ENCODE measurements at places on chromosomes 5 and 9.

GRCh38 chr9:115229496-115229895, 111.5 kb upstream of the TNC start:
- DNase-seq = peak; percentile 74

GRCh38 chr5:370311-370958, 48.9 kb downstream of the AHRR start:
- DNase-seq = no peak

GRCh38 chr5:42250-42649, 49.7 kb upstream of the PLEKHG4B start:
- peak; percentile 29 for DNase-seq

GRCh38 chr5:137753691-137754187, 424 bp downstream of the HNRNPA0 start:
- no peak for DNase-seq

- peak; percentile 16 for DNase-seq
Observed at GRCh38 chr9:34809504-34810186, 99.7 kb upstream of the CCL21 start.

GRCh38 chr9:133640580-133641395, 4.6 kb downstream of the DBH start:
- no peak for DNase-seq

DNA sequence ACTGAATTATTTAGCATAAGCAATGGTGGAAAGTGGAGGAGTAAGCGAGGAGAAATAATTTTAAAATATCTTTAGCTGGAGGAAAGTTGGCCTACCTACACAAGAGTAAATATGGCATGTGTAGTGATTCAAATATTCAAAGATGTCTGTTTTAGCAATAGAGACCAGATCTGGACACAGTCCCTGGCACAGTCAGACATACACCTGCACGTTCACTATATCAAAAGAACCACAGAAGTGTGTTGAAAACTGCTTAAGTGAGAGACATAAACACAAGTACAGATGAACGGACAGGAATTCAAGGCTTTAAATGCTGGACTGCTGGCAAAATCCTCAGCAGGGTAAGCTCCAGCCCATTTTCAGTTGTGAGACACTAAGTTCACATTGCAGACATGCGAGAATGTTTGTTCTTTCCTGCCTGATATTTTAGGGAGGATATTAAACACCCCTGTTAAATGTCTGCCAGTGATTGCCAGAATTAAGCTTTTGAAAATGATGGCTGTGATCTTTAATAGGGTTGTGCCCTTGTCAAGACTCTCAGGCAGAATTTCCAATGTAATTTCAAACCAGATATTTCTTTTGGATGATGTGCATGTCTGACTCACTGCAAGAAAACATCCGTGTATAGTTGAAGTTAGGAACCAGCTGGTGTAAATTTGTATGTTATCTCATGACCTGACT, 810.6 kb downstream of the TLE4 start:
- no peak for DNase-seq

- no peak for DNase-seq
Observed at GRCh38 chr5:148565148-148565547, 89.2 kb downstream of the HTR4 start.

GRCh38 chr5:9564752-9565151, 18.9 kb upstream of the SEMA5A start:
- no peak for DNase-seq

DNA sequence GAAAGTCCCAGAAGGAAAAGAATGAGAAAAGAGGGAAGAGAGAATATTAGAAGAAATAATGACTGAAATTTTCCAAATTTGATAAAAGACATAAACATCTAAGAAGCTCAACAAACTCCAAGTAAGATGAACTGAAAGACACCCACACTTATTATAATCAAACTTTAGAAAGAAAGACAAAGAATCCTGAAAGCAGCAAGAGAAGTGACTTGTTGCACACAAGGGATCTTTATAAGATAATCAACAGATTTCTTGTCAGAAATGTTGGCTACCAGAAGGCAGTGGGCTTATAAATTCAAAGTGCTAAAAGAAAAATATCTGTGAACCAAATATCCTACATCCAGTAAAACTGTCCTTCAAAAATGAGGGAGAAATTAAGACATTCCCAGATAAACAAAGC, 49.0 kb upstream of the FNIP1 start:
- no peak for DNase-seq

DNA sequence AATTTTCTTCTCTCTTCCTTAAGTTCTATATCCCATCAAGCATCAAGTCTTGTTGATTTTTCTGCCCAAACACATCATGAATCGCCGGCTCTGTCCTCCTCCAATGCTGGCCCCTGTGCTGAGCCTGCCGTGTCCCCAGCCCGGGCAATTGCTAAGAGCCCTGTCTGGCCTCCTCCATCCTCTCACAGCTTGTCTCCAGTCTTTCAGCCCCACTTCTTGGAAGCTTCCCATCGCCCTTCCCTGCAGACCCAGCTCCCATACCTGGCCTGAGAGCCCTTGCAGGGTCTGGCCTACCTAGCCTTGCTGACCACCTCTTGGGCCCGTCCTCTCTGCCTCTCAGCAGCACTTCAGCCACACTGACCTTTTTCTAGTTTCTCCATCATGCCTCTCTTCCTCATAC, 61.9 kb downstream of the COL15A1 start:
- DNase-seq = no peak

DNA sequence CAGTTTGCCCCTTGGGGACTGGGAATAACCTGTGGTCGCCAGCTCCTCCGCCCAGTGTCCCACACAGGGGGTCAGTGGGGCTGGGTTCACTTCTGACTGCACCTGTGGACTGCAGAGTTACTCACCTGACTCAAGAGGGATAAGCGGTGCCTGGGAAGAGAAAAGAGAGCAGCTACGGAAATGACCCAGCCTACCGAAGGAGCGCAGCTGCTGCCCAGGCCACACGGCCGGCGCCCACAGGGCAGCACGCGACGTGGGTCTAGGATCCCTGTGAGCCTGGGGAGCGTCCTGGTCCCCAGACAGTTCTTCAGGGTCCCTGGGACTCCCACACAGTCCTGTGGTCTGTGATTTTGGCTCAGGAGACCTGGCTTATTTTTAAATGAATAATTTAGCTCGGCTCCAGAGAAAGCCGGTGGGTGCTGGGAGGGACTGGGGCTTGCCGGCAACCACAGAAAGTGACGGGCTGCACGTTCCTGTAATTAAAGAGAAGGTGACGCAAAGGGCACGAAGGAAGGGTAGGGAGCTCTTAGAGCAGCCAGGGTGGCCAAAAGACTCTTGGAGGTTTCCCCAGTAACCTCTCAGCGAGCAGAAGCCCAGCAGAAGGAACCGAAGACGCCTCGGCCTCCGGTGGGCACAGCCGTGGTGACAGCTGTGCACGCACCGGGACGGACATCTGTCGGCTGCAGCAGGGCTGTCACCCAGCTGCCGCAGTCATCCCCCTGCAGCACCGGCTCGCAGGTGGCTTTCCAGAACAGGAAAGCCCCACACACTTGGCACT, 97.5 kb upstream of the FCN2 start:
- DNase-seq = no peak

DNA sequence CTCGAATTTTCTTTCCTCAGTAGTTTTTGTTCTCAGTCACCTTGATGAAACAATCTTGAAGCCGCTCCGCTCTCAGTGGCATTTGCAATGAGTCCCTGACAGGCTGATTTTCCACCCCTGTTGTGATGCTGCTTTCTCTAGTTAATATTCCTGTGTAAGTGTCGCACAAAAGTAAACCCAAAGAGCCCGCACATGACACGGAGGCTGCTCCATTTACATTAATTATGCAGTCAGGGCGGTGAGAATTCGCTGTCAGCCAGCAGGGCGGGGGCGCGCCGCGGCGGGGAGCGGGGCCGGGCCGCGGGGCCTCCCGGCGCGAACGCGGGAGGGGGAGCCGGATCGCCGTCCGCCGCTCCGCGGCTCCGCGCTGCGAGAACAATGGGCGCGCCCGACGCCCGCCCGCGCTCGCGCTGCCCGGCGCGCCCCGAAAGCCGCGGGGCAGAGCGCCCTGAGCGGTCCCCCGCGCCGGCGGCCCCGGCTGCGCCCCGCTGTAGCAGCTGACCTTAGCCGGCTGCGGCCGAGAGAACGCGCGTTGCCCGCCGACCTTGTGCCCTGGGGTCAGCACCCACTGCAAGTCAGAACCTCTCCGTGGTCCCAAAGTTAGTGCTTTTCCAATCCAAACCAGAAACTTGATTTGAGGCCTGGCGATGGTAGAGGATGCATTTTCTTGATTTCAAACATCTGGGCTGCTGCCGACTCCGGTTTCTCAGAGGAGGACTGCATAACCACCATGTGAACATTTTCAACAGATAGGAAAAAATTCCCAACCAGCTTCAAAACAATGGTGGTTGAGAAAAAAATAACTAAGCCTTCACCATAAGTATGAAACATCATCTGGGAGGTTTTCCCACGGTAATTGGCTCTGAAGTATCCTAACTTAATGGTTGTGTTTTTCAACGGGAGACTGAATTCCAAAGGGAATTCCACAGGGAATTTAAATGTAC, 142.6 kb downstream of the PBX3 start:
- no peak for DNase-seq

GRCh38 chr5:136446565-136446964, 81.2 kb upstream of the TRPC7 start:
- no peak for DNase-seq

DNA sequence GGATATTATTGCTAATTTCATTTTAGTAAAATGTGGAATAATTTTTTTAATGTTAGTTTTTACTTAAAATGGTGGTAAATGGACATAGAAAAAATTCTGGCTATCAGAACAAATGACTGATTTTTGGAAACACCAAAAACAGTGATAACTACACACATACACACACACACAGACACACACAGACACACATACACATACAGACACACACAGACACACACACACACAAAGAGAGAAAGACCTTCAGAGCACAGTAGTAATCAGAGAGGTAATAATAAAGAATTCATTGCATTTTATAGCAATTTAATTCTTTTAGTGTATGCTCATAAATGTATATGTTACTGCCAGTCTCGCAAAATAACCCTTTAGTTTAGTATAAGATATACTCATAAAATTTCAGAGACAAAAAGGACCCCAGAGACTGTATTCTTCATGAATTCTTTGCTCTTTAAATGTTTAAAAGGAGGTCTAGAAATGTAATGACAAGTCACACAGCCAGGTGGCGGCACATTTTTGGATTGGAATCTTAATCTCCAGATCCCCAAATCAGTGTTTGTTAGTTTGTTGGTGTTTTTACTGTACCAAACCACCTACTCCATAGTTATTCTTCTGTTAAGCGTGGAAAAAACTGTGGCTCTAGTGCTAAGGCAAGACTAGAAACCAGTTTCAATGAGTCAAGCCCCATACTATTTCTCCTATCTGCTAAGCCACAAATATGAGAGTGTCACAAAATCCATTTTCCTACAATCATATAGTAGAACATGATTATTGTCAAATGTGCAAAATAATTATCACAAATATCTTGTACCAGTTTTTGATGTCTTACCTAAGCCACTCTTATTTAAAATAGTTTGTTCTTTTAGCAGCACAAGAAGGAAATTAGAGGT, 109.9 kb downstream of the EDIL3 start:
- peak; percentile 52 for DNase-seq

- no peak for DNase-seq
Observed at GRCh38 chr5:94908889-94909480, 290.5 kb downstream of the SLF1 start.

GRCh38 chr5:152568016-152568415, 162.9 kb upstream of the NMUR2 start:
- no peak for DNase-seq

DNA sequence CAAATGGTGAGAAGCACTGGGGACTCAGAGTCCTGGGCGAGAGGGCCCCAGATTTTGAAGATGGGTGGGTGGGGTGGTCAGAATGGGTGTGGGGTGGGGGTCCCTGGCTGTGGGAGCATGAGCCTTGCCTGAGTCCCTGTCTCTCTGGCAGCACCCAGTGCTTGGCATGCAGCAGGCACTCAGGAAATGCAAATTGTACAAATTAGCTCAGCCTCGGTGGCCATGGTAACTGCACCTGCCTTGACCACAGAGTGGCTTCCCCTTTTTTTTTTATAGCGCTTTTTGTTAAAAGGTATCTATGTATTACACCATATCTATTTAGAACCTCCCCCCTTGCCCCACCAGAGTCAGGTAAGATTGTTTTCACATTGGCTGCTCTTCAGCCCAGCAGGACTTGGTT, 19.2 kb upstream of the PITX1 start:
- DNase-seq = no peak

DNA sequence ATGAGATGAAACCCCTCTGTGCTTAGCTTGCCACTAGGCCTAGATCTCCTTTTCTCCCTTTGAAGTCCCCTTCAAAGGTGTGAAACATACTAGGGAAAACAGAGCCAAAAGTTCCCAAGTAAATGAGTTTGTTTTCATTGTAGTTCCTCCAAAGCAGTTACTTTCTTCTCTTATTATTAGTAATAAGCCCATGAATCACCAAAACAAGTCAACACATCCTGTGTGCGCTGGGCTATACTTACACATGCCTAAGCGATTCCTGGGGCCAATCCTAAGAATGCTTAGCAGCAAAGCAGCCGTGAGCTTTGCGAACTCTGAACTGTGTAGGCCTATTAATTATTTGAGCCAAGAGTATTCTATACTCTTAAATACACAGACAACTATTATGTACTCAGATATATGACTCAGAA, 7.6 kb downstream of the ENC1 start:
- DNase-seq = peak; percentile 46

DNA sequence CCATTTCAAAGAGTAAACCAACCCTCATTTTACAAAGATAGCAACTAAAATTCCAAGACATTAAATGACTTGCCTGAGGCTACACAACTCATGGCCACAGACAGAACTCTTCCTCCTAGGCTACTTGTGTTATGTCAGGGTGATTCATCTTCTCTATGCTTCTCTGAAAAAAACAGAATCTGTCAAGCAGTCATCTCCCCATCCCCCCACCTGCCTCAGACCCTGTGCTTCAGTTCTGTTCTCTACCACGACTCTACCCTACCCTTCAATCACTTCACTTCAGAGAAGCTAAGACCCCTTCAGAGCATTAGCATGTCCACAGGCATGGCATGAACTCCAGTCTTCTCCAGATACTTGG, 277.7 kb upstream of the PTGER4 start:
- DNase-seq = peak; percentile 73

- no peak for DNase-seq
Observed at GRCh38 chr5:1322036-1322900, 22.6 kb downstream of the CLPTM1L start.

DNA sequence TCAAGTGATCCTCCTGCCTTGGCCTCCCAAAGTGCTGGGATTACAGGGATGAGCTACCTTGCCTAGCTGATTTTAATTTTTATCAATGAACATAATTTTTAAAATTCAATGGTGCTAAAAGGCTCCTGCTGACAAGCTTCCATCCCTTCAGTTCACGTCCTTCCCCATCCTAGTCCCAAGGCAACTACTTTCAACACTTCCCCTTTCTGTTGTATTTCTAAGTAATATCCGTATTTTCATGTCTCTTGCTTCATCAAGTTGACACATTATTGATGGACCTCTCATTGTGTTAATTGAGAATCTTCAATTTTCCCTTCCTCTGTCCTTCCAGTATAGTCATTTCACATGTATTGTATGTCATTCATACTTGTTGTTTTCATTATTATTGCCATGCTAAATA, 93.8 kb upstream of the RASGRF2 start:
- DNase-seq = no peak

Data from trophoblast cell (in vitro differentiated cells and primary cell).